NB4 (cell line): ENCODE measurements at places on chromosomes 3 and 15.

- no peak for DNase-seq
Observed at GRCh38 chr3:27661797-27662196, 60.3 kb downstream of the EOMES start.

DNA sequence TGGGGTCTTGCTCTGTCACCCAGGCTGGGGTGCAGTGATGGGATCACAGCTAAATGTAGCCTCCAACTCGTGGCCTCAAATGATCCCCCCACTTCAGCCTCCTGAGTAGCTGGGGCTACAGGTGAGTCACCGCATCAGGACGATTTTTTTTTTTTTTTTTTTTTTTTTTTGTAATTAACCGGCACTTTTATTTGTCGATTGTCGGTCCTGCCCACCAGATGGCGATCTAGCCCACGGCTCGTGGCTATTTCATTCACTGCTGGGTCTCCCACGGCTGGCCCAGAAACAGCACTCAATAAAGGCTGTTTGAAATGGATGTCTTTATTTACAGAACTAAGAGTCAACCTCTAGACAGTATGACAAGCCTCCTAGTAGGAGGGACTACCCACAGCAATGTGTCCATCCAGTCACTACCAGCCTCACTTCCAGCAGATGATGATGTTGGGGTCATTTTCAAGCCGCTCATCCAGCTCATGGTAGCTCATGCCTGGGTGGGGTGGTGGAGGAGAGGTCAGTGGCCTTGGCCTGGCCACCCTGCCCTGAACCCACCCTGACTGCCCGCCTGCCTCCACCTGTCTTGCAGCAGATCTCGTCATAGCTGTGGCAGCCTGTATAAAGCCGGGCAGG is 1.8 kb upstream of the ZMYND10 start:
- peak; percentile 81 for DNase-seq

DNA sequence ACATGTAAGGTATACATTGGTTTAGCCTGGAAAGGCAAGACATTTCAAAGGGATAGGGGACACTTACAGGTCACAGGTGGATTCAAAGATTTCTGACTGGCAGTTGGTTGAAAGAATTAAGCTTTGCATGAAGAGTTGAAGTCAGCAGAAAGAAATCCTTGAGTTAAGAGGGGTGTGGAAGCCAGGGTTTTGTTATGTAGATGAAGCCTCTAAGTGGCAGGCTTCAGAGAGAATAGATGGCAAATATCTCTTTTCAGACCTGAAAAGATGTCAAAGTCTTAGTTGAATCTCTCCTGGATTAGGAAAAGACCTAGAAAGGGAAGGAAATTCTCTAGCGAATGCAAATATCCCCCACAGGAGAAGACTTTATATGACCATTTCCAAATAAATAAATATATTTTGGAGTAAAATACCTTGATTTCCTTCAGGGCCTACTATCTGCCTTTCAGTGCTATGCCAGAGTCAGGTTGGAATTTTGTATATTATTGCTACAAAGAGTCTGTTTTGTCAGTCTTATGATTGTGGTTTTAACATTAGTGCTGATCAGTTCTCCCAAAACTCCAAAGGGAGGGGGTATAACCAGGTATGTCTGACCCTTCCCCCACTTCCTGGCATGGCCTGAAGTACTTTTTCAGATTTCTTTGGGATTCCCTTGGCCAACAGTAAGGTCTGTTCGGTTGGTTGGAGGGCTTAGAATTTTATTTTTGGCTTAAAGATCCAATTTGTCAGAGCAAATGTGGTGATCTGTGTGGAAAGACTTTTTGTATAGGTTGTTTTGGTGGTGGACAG is 286.4 kb downstream of the LRTM1 start:
- DNase-seq = no peak

DNA sequence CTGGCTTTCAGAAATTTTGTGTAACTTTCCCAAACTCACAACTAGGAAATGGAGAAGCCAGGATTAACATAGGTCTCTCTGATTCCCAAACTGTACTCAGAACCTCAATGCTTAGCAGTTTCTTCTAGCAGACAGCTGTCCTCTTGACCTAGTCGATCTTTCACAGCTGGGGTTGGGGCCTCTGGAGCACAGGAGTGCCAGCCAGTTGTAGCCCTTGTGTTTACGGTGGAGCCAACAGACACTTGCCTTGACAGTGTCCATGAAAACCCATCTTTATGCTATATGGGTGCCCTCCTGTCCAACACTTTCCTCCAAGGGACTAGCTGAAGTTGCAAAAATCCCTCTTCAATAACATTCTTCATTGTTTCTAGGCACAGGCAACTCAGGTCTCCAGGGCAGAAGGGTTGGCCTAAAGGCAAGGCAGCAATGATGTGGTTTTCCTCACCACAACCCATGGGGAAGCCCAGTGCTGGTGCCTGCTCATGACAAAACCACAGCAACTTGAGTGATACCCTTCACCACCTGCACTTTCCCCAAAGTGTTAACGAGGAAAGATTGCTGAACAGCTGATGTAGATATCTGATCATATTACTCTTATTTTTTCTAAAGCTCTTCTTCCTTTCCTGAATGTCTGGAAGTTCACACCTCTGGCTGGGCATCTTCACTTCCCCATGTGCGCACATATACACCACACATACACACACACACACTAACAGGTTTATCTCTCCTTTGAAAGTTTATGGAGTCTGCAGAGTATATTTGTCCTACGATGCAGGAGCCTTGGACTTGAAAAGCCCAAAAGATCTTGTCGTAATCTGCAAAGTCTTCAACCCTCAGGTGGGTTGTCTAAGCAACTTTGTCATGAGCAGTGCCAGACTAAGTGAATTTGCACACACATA is 11.0 kb upstream of the KNG1 start:
- DNase-seq = peak; percentile 62

GRCh38 chr3:180274536-180274935 is 237.8 kb upstream of the PEX5L start:
- no peak for DNase-seq

DNA sequence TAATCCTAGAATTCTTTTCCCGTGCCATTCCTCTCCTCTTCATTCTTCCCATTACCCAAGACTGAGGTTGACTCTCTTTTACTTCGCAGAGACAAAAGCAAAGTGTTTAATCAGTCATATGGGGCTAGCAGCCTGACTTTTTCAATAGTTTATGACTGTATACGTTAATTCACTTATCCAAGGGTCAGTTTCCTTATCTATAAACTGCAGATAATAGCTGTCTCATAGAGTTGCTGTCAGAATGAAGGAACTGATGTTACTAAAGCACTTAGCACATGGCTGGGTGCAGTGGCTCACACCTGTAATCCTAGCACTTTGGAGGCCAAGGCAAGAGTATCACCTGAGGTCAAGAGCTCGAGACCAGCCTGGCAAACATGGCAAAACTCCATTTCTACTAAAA is 43.5 kb upstream of the ULK4 start:
- DNase-seq = no peak

DNA sequence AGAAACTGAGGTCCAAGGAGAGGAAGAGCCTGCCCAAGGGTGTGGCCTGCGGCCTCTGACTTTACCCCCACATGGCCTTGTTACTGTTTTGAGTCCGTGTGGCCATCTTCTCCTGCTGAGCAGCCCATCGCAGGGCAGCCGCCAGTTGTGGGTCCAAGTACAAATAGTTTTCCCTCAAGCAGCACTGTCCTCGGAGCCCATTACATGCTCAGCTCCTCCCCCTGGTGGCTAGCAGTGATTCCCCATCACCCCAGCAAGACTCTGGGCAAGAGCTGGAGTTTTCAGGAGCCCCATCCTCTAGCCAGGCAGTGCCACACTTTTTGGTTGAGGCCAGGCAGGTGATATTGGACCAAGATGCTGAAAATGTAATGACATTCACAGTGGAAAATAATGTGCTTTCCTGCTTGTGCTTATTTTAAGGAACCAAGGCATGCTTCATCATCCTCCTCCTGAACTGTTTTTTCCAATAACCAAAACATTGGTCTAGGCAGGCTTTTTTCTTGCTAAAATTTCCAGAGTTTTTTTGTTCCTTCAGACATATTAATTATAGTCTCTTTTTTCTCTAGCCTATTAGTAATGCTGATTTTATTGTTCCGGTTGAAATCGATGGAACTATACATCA is 23.2 kb upstream of the VILL start:
- peak; percentile 59 for DNase-seq

GRCh38 chr3:174940151-174940550 is 81.0 kb downstream of the NAALADL2 start:
- DNase-seq = no peak

DNA sequence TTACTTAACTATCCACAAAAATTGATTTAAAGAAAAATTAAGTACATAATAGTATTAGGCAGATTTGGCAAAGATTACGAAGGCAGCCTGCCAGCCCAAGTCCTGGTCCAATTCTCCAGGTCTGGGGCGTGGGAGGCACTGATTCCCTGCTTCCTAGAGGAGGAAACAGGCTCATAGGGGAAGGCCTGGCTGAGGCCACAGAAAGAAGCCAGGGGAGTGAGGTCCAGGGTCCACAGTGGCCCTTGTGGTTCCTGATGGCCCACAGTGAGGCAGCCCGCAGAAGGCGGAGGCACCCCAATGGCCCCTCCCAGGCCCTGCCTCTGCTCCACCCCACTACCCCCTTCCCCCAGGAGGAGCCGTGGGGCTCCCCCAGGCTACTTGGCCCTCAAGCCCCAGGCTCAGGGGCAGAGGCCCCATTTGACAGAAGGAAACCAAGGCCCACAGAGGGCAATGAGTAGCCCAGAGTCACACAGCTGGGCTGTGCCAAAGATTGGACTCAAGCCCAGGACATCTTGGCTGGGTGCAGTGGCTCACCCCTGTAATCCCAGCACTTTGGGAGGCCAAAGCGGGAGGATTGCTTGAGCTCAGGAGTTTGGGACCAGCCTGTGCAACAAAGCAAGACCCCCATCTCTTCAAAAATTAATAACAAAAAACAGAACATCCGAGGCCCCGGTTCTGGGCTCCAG is 21.0 kb downstream of the H1-8 start:
- DNase-seq = no peak

GRCh38 chr15:88930579-88930978 is 17.4 kb upstream of the MFGE8 start:
- DNase-seq = no peak

DNA sequence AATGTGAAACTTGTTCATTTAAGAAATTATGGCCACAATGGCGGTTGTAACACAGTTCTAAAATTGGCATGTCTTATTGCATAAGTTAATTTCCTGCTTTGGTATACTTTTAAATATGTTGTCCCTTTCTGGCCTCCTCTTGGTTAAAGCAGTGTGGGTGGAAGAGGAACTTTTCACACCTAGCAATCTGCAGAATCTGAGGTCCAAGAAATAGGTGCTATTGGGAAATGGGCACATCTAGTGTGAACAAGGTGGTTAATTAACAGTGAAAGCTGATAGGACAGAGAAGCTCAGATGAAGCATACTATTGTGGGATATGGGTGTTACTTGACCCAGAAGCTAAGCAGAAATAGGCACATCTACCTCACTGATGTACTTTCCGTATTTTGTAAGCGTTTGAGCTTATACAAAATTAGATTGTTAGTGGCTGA is 10.6 kb downstream of the CMC1 start:
- DNase-seq = peak; percentile 46

GRCh38 chr3:123493912-123494311 is 45.0 kb upstream of the ADCY5 start:
- DNase-seq = no peak

- DNase-seq = no peak
Observed at GRCh38 chr3:31486865-31487533, 45.7 kb upstream of the STT3B start.

DNA sequence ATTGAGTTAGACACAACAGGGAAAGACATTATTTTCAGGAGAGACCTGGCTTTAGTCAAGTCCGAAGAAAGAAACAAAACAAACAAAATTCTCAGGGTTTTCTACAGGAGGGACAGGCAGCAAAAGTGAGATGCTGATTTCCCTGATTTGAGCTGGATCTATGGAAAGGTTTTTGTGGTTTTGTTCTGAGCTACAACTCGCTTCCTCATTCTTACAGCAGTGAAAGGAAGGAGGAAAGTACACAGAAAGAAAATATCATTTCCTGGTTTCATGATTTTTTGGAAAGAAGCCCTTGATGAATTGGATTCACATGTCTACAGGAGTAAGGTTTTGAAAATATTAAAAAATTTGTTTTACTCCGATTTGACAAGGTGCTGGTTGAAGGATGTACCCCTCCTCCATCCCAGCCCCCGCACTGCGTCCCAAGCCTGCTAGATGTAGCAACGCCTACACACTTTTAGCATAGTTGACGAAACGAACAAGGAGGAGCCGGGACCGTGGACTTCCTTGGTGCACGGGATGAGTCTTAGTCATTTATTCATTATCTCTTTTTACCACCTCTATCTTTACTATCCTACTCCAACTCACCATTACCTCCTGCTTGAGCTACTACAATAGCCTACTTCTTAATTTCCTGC is 10.8 kb downstream of the PRICKLE2 start:
- peak; percentile 7 for DNase-seq

- no peak for DNase-seq
Observed at GRCh38 chr3:38126121-38126892, 10.6 kb downstream of the ACAA1 start.

DNA sequence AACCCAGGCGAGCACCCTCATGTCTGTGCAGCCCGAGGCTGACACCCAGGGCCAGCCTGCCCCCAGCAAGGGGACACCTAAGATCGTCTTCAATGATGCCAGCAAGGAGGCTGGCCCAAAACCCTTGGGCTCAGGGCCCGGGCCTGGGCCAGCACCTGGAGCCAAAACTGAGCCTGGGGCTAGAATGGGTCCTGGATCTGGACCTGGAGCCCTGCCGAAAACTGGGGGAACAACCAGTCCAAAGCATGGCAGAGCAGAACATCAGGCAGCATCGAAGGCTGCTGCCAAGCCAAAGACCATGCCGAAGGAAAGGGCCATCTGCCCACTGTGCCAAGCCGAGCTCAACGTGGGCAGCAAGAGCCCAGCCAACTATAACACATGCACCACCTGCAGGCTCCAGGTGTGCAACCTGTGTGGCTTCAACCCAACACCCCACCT is 31.4 kb upstream of the APEH start:
- DNase-seq = no peak

- DNase-seq = no peak
Observed at GRCh38 chr15:63060699-63061098, 18.2 kb downstream of the TPM1 start.
